ENCODE measurements at places on chromosomes 4 and X.

DNA sequence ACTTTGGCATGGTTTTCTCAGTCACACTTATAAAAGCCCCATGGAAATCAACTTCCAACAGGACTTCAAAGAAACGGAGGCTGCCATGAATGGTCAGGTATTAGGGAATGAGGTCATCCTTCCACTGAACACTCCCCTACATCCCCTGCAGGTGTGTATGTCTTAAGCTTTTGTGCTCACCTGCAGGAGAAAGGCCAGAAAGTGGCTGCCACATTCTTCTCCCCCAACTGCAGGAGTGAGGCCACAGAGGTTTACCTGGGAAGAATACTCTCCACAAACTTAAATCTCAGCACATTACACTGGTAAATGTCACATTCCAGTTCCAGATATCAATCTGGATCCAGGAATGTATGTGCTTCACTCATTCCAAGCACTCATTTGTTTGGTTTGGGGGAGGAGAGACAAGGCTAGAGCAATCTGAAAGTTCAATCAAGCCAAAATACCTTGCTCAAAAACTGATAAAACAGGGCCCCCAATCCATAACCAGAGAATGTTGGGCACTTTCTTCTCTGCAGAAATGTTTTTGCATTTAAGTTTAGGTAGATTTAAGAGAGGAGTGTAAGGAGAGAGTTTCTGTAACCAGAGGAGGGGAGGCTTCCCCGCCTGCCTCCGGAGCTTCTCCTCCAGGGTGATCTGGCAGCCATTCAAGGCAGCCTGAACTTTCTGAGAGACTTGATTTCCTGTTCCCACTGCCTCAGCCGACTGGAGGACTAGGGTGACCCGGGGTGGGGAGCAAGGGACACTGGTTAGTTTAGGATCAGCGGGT, 15.4 kb downstream of the FAM9C start:
- no peak for DNase-seq

- no peak for DNase-seq
These were observed 98.2 kb downstream of the AFF1 start for GRCh38 chr4:87032884-87033533.

DNA sequence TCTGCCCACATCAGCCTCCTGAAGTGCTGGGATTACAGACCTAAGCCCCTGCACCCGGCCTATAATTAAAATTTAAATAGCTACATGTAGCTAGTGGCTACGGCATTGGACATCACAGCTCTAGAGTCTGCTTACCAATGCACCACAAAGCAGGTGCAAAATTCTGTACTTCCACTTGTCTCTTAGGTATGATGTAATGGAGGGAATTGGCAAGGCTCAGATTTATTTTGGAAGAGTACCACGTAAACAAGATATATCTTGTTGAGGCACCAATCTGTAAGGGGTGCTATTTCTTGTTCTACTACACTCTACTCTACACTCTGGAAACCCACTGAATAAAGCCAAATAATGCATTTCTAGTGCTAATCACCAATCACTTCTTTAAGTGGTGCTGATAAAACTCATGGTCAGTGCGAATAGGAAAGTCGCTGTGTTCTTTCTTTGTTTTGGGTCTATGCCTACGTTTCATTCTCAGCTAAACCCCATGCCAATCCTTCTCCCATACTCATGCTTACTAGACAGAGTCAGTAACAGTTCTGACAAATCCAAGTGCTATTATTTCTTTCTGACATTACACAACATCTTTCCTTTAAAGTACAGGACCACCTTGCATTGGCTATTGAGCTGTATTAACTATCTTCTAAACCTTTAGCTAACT, 92.3 kb downstream of the GC start:
- no peak for DNase-seq

GRCh38 chr4:136680761-136681160, 851.5 kb downstream of the PCDH18 start:
- no peak for DNase-seq

GRCh38 chrX:83771664-83772063, 89.3 kb upstream of the CYLC1 start:
- DNase-seq: no peak

DNA sequence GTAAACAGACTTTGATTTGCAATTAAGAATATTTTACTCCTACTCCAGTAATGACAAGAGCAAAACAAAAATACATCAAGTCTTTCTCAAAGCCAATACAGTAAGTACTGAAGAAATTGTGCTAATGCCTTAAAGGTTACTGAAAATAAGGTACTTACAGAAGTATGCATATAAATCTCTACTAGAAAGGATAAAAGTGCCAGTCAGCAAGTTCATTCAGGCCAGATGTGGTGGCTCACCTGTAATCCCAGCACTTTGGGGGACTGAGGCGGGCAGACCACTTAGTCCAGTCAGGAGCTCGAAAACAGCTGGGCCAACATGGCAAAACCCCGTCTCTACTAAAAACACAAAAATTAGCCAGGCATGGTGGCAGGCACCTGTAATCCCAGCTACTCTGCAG, 27.9 kb downstream of the LRBA start:
- no peak for DNase-seq

GRCh38 chr4:182177166-182177565, 66.0 kb upstream of the TENM3 start:
- no peak for DNase-seq

- no peak for DNase-seq
These were observed at the start of gene PRRG3 for GRCh38 chrX:151694661-151695582. Gene PRRG3, plus strand, starts transcription at chrX:151695458. Its CDS starts 3,357 bp downstream, at chrX:151698815.

DNA sequence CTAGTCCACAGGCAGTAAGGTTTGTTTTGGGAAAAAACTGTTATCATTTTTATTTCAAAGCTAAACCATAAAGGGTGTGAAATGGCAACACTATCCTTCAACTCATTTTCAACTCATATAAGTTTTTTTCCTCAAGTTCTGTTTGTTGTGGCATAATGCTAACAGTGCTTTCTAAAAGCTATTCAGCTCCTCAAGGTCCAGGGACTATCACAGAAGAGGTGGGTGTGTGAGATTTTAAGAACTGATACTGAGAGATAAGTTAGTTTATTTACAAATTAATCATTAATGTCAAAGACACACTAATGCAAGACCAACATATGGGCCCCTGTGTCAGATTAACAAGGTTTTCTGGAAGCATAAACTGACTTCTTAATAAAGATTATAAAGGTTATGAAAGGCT, 11.8 kb downstream of the UGT2B15 start:
- no peak for DNase-seq

DNA sequence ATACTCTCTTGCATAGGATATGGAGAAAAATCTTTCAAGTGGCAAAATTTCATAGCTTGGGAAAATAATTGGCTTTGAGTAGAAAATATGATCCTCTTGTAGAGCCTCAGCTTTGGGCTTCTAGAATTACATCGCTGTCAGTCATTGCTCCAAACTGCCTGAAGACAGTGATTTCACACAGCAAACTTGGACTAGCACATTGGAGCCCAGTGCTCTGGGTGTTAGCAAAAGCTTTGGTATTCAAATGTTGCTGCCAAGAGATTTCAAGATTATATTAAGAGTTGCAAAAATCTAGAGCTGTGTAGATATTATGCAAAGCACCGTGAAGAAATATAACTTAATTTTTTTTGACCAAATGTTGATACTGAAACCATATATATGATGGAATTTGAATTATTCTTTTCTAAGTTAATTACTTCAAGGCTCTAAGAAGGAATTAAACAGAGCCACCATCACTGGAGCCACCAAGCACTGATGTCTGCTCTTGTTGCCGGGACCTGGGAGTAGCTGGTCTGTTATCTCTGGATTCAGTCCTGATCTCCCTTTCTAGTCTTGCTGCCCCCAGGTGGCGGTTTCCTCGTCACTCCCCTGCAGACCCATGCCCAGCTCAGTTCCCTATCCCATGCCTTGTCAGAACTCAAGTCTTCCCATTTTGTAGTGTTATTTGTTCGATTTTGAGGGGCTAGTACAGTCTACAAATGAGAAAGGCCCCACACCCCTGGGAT, 260.7 kb upstream of the SFRP2 start:
- no peak for DNase-seq

DNA sequence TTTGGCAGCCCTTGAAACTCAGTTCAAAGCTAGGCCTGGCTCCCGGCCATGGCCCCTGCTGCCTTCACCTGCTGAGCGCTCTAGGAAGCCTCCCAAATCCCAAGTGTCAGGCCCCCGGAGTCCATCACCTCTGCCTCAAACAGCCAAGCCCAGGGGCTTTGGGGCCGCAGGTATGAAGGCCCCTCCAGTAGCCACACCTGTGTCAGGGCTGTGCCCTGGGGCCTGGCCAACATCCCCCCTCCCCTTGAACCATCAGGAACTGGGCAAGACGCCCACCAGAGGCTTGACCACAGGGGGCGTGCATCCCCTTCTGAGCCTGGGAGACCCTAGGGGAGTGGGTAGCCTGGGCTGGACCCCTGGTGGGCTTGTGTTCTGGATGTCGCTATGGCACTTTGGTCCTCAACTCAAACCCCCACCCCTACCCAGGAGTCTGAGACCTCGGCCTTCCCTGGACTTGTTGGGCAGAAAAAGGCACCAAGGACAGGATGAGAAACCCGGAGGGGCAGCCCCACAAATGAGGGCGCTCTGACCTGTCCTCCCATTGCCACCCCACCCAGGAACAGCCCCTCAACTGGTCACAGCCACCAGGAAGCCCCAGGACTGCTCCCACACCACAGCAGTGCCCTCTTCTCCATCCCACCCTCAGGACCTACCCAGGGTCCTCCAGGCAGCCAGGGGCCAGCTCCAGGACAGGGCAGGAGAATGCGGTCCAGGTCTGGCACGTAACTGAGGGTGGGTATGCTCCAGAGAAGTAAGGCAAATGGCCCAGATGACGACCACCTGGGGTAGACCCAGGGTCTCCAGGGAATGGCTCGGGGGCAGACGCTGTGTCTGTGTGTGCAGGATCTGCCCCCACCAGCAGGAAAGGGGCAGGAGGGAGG, 4.2 kb upstream of the SLBP start:
- DNase-seq: no peak

DNA sequence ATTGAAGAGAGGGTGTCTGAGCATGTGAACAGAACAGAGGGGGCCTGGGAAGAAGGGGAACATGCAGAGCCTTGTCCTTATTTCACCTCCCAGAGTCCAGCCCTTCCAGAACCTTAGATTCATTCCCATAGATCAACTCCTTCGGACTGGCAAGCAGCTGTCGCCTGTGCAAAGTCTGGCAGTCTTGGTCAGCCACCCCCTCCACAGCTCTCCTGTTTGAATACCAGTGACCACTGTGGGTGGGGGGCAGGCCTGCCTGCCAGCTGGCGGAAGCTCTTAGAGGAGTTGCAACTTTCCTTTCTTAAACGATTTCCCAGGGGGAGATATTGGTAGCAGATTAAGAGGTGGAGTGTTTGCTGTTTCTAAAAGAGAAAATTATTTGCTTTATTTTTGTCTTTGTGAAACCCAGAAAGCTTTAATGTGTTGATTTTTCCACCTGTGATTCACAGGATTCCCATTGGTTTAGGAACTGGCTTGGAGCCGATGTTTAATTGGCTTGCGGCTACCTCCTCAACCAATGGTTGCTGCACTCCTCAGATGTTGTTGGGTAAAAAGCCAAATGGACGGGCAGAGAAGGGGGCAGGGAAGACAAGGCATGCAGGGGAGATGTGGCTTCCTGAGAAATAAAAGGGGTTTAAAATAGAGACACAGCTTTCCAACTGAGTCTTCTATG, 62.2 kb upstream of the PRPS1 start:
- no peak for DNase-seq

- no peak for DNase-seq
These were observed 240.5 kb downstream of the STIM2 start for GRCh38 chr4:27101126-27101525.

DNA sequence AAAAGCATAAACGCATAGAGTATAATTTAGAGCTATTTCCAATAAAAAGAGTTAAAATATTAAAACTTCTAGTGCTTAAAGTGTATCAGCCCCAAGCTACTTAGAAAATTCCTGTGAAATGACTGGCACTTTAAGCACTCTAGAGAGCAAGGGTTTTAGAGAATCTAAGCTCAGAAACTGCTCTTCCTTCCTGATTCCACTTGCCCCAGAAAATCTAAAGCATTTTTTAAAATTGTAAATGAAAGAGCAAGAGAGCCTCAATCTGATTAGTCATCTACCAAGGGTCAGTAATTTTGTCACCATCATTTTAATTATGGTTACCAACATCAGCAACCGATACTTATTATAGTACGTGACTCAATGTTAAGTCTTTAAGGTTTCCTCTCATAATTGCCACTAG, 25.0 kb downstream of the CTPS2 start:
- no peak for DNase-seq

DNA sequence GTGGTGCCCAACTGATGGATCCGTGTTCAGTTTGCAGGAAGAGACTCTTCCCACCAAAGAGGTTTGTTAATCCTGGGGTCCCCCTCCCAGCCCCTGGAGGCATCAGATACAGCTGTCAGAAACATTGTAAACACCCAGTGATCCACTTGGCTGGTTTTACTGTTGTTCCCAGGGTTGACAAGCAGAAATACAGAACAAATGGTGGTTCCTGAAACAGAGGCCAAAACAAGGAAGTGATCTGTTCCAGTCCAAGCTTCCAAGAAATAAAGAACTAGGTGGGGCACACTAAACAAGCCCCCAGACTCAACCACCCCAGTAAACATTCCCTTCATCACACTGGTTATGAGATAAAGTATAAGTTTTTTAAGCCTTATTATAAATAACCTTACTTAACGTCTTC, 1.4 kb downstream of the TMLHE start:
- DNase-seq: no peak

GRCh38 chr4:143784567-143784966, 84.1 kb upstream of the FREM3 start:
- no peak for DNase-seq

- no peak for DNase-seq
These were observed 36.6 kb downstream of the JADE1 start for GRCh38 chr4:128846063-128846462.

- DNase-seq: no peak
These were observed 64.5 kb downstream of the GPC4 start for GRCh38 chrX:133350751-133351150.

GRCh38 chr4:67604749-67605148, 46.2 kb downstream of the STAP1 start:
- DNase-seq: no peak

GRCh38 chr4:101279377-101279871, 67.9 kb downstream of the PPP3CA start:
- no peak for DNase-seq

DNA sequence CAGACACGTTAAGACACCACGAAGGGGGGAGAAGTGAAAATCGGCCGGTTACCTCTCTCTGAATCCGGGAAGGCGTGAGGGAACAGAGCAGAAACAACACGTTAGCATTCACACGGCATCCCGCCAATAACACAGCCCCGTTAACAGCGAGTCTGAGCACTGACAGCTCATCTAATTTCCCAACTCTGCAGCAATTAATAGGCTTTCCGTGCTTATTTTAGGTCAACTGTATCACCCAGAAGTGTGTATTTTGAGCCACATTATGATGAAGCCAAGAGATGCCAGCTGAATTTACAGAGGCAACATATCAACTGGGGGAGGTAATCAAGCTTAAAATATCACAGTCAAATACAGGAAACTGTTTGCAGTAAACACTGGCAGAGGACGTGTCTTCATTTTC, 92.6 kb downstream of the NSUN7 start:
- no peak for DNase-seq

- DNase-seq: no peak
These were observed 67.5 kb downstream of the FBXL5 start for GRCh38 chr4:15587649-15588048.

DNA sequence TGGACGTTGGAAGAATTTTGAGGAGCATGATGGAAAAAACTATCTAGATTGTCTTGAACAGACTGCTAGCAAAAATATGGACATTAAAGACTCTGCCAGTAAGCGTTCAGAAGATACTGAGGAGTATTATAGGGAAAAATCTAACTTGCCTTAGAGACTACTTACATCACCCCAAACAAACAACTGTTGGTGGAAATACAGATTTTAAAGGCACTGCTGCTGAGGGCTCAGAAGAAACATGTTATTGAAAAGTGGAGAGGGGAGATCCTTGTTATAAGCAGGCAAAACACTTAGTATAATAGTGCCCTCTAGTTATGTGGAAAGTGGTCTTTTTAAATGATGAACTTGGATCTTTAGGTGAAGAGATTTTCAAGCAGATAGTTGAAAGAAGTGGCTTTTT, 29.2 kb downstream of the MAD2L1 start:
- DNase-seq: no peak

Measured in T-helper 17 cell (primary cell).